ENCODE measurements at places on chromosomes 3 and 15.

- no peak for DNase-seq
These were observed 128.3 kb downstream of the MAP2K5 start for GRCh38 chr15:67670647-67671305.

- DNase-seq: no peak
These were observed 93.9 kb upstream of the BHLHE40 start for GRCh38 chr3:4885316-4885715.

GRCh38 chr3:185988080-185988815, 50.4 kb upstream of the TRA2B start:
- DNase-seq: no peak

DNA sequence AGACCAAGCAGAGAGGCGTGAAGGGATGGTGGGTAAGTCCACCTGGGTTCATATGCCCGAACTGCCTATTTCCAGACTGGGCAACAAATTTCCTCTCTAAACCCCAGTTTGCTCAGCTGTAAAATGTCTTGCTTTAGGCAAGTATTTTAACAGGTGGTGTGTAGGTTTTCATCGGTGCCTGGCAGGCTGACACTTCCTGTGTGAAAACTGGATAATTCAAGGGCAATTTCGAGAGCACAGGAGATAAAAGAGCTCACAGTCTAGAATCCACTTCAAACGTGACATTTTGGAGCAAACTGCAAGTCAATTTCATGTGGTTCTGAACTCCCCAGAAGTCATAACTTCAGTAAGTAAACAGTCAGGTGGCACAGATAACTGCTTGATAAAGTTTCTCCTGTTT, 112.2 kb downstream of the OXNAD1 start:
- no peak for DNase-seq

GRCh38 chr15:25568751-25569150, 129.9 kb upstream of the UBE3A start:
- DNase-seq: no peak

- DNase-seq: no peak
These were observed 1.1 kb downstream of the CMTM7 start for GRCh38 chr3:32392536-32393302.

DNA sequence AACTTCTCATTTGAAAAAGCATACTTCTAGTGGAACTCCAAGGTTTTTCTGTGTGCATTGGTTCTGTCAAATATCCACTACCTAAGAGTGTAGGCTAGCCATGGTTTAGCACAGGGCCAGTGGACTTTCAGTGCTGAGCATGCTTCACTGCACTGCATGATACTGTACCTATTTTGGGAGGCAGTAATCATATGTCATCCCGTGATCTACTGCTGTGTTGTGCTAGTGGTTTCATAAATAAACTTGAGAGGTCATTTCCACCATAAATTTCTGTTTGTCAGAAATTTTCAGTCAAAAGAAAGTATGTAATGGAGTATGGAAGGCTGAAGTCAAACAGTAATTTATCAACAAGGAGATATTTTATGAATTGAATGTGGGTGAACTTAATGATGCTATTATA, 203.6 kb downstream of the ROBO1 start:
- no peak for DNase-seq

- peak; percentile 51 for DNase-seq
These were observed 33.9 kb downstream of the PIK3CA start for GRCh38 chr3:179181993-179182551.

- no peak for DNase-seq
These were observed 14.1 kb downstream of the FXR1 start for GRCh38 chr3:180926526-180926925.

DNA sequence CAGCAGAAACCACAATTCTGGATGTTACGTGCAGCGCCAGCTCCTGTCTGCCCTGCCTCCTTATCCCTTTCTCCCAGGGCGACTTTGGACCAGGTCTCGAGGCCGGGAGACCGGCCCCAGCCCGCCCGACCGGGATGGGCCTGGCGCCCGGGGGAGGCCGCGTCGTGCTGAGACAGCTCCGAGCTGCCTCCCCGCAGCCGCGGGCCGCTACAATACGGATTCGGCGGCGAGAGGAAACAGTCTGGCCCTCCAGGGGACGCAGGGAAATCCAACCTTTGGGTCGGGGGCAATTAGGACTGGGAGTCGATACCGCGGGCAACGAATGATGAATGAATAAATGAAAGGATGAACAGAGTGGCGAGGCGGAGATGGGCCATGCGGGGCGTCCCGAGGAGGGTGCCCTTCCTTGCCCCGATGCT, 537 bp downstream of the GRAMD2A start:
- DNase-seq: no peak
